ENCODE measurements at places on chromosomes 1 and 21. TPM values are rescaled to one million over a fixed set of nuclear protein-coding genes. Genes with fewer than 3 reads are reported as not detected.

ANGEL2 gene
- total RNA-seq: 56.8 TPM

DNA sequence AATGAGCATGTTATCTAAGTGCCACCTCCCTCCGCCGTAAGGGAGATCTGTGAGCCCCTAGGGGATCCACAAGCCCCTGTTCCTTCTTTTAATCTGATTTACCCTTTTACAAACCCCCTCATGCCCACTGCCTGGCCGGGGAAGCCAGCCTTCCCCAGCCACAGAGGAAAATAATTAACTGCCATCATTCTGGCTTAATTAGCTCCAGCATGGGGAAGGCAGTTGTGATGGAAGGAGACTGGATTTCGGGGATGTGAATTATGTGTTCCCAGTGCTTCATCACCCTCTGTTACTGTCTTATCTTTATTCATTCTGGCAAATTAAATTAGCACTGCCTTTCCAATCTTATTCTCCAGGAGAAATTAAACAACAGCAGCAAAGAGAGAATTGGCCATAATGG, 135.8 kb downstream of the PTPRU start:
- H3K27me3 ChIP-seq: peaks cover 27% of the 10 kb centered on the region
- H3K4me3 ChIP-seq: no peak overlapping the region
- no peaks in the 10 kb centered on the region for H3K36me3 ChIP-seq
- H3K27ac ChIP-seq: no peak overlapping the region
- H3K4me1 ChIP-seq: no peaks in the 10 kb centered on the region

DNA sequence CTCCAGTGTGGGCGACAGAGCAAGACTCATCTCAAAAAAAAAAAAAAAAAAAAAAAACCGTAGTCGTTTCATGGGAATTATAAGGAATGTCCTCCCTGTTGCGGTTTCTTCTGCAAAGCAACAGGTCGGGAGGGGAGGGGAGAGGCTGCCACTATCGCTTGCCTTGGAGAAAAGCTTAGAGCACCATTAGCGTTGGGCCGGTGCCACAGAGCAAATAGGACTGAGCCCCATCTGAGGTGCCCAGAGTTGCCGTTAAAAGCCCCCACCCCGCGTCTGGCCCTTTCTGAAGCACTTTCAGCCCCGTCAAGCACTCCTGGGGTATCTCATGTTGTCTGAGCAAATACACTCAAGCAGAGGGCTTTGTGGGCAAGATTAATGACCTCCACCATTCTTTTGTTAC, 2.2 kb downstream of the RIPPLY3 start:
- DNase-seq: no peak
- no peak overlapping the region for H3K27ac ChIP-seq
- H3K36me3 ChIP-seq: no peaks in the 10 kb centered on the region
- peaks cover 57% of the 10 kb centered on the region for H3K27me3 ChIP-seq

DNA sequence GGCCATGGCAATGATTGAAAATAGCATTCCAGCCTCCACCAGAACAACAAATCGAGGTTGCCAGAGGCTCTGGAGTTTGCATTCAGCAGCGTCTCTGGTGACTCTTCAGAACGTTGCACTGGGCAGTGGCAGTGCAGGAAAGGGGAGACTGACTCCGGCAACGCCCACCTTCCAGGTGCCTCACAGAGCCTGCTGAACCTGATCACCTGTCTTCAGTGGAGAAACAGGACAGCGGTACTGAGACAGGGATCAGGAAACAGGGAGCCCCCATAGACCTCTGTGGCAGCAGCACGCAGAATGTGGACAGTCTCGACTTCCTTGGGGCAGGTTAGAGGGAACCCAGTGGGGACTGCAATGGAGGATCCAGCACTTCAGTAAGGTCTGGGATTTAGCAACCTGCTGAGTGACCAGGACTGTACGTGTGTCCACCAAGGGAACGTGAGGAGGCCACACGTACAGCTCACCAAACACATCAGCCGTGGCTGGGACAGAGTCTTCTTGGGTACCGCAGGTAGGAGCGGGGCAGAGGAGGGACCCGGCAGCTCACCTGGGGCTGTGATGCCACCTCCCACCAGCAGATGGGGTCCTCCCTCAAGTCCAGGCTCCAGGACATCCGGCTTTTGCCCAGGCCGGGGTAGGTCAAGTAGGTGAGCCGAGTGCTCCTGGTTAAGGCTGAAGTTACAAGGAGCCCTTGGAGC, 128.6 kb downstream of the PRDM2 start:
- no peaks in the 10 kb centered on the region for H3K4me1 ChIP-seq
- peak overlapping the region; percentile 22 for H3K4me3 ChIP-seq
- peaks cover 4% of the 10 kb centered on the region for H3K27me3 ChIP-seq
- peak; percentile 87 for DNase-seq

- no peaks in the 10 kb centered on the region for H3K4me1 ChIP-seq
- H3K27ac ChIP-seq: no peak within 1 kb of the TSS
- no peaks in the 10 kb centered on the region for H3K27me3 ChIP-seq
- no peak within 1 kb of the TSS for H3K4me3 ChIP-seq
Observed at GRCh38 chr1:40247655-40248054, at the start of gene TMCO2. Gene TMCO2, plus strand, starts transcription at chr1:40247937. Its CDS starts 57 bp downstream, at chr1:40247994.

- H3K36me3 ChIP-seq: no peaks in the 10 kb centered on the region
- peaks cover 7% of the 10 kb centered on the region for H3K27me3 ChIP-seq
- no peak overlapping the region for H3K27ac ChIP-seq
- no peak for DNase-seq
- no peak overlapping the region for H3K4me3 ChIP-seq
- no peaks in the 10 kb centered on the region for H3K4me1 ChIP-seq
Observed at GRCh38 chr1:205371871-205372660, 15.3 kb upstream of the KLHDC8A start.

CFAP107 gene
- total RNA-seq: not detected

DNA sequence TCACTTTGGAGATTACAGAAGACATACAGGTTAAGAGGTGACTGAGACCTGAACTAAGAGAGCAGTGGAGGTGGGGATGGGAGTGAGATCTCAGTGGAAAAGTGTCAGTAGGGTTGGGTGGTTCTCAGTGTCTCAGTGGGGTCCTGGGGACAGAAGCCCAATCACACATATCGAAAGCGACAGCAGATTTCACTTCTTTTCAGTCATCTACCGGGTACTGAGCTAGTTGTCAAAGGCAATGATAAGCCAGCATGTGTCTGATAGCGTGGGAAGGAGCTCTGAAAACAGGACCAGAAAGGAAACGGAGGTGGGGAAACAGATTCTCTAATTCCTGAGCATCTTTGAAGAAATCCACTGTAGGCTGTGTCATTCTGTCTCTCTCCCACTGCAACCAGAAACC, 59.5 kb downstream of the RHOU start:
- no peak overlapping the region for H3K27ac ChIP-seq
- H3K36me3 ChIP-seq: no peaks in the 10 kb centered on the region
- no peaks in the 10 kb centered on the region for H3K4me1 ChIP-seq
- DNase-seq: no peak

DNA sequence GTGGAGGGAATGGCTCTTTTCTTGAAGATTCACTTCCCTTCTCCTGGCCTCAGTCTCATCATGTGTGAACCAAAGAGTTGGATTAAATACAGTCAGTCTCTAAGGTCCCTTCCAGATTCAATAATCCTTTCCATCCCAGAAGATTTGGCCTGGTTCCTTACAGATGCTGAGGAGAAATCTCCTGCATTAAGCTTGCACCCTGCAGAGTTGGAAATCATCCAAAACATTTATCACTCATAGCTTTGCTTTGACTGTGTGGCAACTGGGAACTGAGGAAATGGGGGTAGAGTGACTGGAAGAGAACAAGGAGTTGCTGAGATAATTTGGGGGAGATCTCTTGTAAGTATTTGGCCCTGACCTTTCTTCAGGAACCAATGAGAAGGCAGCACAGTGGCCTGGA, 220.5 kb upstream of the SGIP1 start:
- H3K4me1 ChIP-seq: peaks cover 17% of the 10 kb centered on the region
- H3K36me3 ChIP-seq: no peaks in the 10 kb centered on the region
- H3K27ac ChIP-seq: no peak overlapping the region
- no peak overlapping the region for H3K4me3 ChIP-seq
- DNase-seq: no peak
- H3K27me3 ChIP-seq: no peaks in the 10 kb centered on the region

GRCh38 chr1:117106478-117106877, 15.1 kb downstream of the TRIM45 start:
- DNase-seq: no peak
- H3K4me3 ChIP-seq: no peak overlapping the region
- no peak overlapping the region for H3K27ac ChIP-seq
- no peaks in the 10 kb centered on the region for H3K27me3 ChIP-seq
- H3K4me1 ChIP-seq: no peaks in the 10 kb centered on the region

DNA sequence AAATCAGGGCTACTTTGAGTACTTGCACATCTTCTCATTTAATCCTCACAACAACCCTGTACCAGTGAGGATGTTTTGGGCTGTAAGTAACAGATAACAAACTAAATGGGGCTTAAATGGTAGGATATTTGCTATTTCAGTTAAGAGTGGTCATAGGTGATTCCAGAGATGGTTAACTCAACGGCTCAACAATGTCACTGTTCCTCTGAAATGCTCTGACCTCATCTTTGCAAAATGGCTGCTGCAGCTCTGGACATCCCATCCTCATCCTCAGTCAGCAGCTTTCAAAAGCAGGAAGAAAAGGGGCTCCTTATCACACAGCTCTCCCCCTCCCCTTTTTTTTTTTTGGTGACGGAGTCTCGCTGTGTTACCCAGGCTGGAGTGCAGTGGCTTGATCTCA, 1.5 kb downstream of the LDLRAD2 start:
- H3K27ac ChIP-seq: no peak overlapping the region
- no peaks in the 10 kb centered on the region for H3K36me3 ChIP-seq
- peaks cover 5% of the 10 kb centered on the region for H3K4me1 ChIP-seq
- no peak for DNase-seq

DNA sequence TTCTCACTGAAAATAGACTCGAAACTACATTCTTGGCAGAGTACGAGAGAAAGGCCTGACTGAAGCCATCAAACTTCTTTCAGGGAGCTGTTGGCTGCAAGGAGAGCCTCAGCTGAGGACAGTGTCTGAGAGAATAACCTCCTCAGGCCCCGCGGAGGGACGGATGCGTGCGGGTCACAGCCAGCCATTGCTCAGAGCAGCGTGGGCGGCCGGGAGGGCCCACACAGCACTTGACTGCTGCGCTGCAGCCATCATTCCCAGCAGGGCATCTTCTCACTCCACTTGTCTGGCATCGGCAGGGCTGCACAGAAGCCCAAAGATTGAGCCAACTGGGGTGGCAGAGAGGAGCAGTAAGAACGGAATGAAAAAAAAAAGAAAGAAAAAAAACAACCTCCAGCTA, 113.5 kb downstream of the XCL2 start:
- H3K36me3 ChIP-seq: no peaks in the 10 kb centered on the region
- H3K27ac ChIP-seq: peak overlapping the region; percentile 63
- DNase-seq: no peak
- H3K27me3 ChIP-seq: no peaks in the 10 kb centered on the region

DNA sequence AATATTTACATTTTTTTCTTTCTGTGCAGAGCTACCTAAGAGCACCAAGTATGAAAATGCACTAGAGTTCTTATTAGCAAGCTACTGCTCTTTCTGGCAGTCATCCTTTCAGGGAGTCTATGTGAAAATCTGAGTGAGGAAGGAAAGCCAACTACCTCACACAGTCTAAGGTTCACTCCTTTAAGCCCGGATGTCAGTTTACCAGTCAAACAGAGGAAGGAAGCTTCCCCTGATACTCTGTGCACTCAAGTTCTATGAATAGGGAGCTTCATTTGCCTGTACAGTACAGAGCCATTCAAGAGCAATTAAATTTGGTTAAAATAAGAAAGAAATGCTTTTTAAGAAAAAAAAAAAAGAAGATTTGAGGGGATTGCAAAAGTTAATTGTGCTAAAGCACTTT, 6.9 kb downstream of the COL11A1 start:
- H3K27ac ChIP-seq: no peak overlapping the region
- peaks cover 3% of the 10 kb centered on the region for H3K27me3 ChIP-seq
- no peak for DNase-seq
- H3K36me3 ChIP-seq: no peaks in the 10 kb centered on the region

CNIH4 gene
- 48.7 TPM for total RNA-seq

SESN2 gene
- total RNA-seq: 33.9 TPM

GRCh38 chr1:111734426-111734825, 4.8 kb downstream of the INKA2 start:
- no peak overlapping the region for H3K4me3 ChIP-seq
- peaks cover 6% of the 10 kb centered on the region for H3K27me3 ChIP-seq
- DNase-seq: no peak
- H3K27ac ChIP-seq: peak overlapping the region; percentile 68
- peaks cover 32% of the 10 kb centered on the region for H3K4me1 ChIP-seq
- H3K36me3 ChIP-seq: no peaks in the 10 kb centered on the region

DNA sequence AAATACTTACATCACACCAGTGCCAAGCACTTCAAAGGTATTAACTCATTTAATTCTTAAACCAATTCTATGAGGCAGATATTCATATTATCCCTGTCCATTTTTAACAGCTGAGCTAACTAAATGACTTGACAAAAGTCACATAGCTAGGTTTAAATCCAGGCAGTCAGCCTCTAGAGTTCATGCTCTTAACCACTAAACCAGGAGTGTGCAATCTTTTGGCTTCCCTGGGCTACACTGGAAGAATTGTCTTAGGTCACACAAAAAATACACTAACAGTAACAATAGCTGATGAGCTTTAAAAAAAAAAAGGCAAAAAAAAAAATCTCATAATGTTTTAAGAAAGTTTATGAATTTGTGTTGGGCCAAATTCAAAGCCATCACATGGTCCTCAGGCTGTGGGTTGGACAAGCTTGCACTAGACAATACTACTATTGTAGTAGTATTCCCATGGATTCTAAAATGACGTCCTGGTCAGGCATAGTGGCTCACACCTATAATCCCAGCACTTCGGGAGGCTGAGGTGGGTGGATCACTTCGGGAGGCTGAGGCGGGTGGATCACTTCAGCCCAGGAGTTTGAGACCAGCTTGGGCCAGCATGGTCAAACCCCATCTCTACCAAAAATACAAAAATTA, 10.0 kb downstream of the UBR4 start:
- H3K27ac ChIP-seq: no peak overlapping the region
- H3K36me3 ChIP-seq: peaks cover 45% of the 10 kb centered on the region
- H3K27me3 ChIP-seq: no peaks in the 10 kb centered on the region
- DNase-seq: no peak
- no peak overlapping the region for H3K4me3 ChIP-seq

DNA sequence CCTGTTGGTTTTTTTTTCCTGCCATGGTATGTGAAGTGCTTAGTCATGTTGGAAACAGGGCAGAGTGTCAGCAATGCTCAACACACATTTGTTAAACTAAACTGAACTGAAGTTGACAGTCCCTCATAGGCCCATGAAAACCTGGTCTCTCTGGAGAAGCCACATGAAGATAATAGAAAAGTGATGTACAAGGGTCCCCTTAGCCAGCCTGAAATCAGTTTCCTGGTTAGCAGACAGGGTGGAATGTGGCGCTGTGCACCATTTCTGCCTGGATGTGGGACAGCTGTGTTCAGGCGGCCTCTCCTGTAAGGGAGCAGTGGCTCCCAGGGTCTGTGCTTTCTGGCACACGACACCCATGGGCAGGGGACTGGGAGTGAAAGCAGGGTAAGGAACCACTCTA, 9.9 kb upstream of the CHI3L1 start:
- no peaks in the 10 kb centered on the region for H3K36me3 ChIP-seq
- no peak for DNase-seq
- no peak overlapping the region for H3K27ac ChIP-seq
- no peaks in the 10 kb centered on the region for H3K27me3 ChIP-seq

LAX1 gene
- total RNA-seq: 1.2 TPM
